ENCODE measurements at places on chromosomes 12 and 14.

DNA sequence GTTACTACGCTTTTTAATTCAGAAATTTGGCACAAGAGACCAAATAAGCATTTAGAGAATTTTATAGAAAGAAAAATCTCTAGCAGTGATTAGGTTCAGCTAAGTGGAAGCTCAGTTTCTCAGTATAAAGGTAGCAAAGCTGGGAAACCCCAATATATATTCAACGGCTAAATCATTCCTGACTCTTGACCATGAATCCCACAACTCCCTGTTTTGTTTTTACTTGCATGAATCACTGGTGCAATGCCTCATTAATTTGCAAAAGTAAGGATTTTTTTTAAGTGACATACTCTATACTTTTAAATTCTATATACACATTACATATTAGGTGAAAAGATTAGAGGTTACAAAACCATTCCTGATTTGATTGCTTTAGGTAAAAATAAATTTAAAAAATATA is 74.3 kb upstream of the PLEKHG7 start:
- no peak for DNase-seq

GRCh38 chr14:73715707-73716106 is 1.5 kb upstream of the PNMA1 start:
- DNase-seq = no peak

- DNase-seq = no peak
Measured at GRCh38 chr14:61625165-61625564, 70.1 kb upstream of the HIF1A start.

GRCh38 chr12:132106921-132107320 is 37.2 kb downstream of the DDX51 start:
- DNase-seq = no peak

DNA sequence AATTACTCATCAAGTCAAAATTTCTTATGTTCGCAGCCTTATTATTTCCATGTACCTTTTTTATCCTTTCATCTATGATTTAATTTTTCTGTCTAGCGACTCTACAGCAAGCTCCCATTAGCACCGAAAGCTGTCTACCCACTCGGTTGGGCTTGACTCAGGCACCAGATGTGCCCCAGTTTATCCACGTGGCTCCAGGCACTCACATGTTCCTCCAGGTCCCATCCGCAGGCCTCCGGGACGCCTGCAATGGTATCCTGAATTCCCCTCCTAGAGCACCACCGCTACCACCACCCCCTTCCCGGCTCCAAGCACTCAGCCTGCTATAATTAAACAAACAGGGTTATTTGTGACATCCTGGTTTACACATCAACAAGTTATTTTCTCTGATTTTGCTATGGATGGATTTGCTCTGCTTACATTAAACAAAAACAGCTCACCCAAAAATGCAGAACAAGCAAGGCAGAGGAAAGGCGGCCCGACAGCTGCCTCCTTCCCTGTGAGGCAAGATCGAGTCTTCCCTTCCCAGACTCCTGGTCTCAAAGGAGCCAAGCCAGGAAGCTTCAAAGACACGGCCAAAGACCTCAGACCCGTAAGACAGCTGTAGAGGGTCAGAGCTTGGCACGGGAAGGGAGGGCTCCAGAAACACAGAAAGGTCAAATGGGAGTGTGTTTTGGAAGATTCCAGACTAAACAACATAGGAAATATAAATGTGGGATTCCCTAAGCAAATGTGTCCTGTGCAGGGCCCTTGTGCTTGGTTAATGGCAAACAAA is 253.8 kb downstream of the TTC8 start:
- DNase-seq = no peak

DNA sequence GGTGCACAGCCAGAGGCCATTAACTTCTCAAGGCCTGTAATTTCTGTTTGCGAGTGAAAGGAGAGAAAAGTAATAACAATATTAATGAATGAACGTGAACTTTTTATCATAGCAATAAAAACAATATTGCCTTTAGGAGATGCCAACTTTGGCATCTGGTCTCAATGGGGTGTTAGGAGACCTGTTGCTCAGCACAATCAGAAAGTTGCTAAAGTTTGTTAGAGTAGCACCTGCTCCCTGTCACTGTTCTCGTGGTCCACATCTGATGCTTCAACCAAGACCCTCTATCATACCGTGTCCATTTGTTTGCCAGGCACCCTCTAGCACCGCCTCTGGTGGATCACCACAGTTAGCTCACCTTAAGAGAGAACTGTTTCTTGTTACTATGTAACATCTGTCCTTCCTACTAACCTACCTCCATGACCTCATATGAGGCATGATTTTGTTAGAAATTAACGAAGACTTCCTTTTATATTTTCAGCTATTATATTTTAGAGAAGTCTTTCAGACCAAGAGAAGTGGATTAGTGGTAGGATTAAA is 12.5 kb upstream of the CLEC4E start:
- no peak for DNase-seq

GRCh38 chr12:92553389-92553788 is 149.4 kb upstream of the PLEKHG7 start:
- peak; percentile 45 for DNase-seq

GRCh38 chr12:46100551-46101484 is 110.4 kb upstream of the SCAF11 start:
- no peak for DNase-seq

- DNase-seq = no peak
Measured at GRCh38 chr12:33317746-33318145, 121.9 kb downstream of the SYT10 start.

DNA sequence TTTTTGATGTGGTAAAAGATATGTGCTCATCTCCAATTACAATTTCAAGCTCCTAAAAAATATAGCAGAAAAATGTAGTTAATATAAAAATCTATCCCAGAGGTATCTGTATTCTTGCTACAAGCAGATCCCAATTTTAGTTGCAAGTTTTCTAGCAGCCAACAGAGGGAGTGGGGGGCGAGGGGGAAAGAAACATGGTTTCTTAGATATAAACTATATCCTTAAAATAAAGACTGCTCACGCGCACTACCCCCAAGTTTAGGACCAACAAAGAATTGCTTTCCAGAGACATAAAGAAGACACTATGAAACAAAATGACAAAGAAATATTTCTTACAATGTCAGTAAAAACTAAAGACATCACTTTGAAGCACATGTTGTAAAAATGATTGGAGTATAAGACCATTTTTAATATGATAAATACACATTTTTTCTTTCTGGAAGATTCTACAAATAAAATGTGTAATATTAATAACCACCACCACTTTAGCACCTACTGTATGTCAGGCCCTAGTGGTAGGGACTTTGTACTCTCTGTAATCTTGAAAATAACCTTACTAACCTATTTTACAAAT is 5.4 kb downstream of the MAGOHB start:
- DNase-seq = no peak

DNA sequence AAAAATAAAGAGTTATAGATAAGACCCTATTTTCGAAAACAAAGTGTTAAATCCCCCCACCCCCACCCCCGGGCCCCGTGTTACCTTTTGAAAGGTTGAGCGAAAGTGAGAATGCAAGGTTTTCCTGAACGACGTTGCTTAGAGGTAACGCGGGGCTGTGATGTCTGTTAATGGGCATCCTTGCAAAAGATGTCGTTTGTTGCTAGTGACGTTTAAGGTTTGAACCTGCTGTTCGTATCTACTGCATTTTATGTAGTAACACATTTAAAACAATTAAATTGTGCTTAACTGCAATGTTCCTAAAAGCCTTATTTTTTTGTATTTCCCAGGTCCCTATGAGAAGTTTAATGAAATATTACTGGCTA is 1.2 kb downstream of the CPSF6 start:
- DNase-seq = peak; percentile 28

GRCh38 chr12:124720681-124721500 is 142.8 kb downstream of the SCARB1 start:
- no peak for DNase-seq

- no peak for DNase-seq
Measured at GRCh38 chr12:3002646-3003045, 43.4 kb downstream of the TEAD4 start.

GRCh38 chr14:99264691-99265450 is 7.1 kb downstream of the BCL11B start:
- no peak for DNase-seq

DNA sequence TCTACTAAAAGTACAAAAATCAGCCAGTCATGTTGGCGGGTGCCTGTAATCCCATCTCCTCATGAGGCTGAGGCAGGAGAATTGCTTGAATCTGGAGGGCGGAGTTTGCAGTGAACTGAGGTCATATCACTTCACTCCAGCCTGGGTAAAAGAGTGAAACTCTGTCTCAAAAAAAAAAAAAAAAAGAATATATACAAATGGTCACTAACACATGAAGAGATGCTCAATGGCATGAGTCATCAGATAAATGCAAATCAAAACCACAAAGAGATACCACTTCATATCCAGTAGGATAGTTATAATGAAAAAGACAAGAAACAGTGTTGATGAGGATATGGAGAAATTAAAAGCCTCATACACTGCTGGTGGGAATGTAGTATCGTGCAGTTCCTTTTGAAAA is 33.6 kb upstream of the METAP2 start:
- DNase-seq = no peak

DNA sequence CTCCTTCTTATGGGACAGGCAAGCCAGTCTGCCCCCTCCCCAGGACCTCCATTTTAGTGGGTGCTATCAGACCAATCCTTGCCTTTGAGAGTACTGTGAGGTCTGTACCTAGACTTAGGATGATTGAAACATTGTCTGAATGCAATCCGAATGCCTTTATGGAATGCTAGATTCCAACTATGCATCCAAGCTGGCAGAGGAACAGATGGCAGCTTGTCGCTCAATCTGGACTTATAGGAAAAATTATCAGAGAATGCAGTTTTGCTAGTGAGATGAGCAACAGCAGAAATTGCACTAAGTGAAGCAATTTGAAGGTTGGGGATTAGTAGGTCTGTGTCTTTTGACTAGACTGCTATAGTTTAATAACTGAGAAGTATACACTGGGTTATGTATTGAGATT is 109.1 kb downstream of the DYRK2 start:
- no peak for DNase-seq

DNA sequence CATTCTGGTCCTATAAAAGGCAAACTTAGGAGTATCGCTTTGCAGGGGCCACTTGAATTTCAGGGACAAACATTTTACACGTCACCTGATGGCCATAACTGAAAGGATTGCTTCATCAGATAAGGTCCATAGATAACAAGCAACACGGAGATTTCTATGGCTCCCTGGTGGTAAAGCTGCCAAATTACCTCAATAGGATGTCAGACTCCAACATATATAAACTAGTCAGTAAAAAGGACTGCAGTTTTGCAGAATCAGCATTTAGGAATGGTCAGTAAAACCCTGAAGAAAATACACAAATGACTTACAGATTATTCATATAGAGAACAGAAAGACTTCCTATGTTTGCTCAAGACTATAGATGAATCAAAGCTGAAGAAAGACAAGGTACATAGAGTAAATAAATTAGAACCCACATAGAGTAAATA is 66.1 kb upstream of the GRIP1 start:
- DNase-seq = no peak

DNA sequence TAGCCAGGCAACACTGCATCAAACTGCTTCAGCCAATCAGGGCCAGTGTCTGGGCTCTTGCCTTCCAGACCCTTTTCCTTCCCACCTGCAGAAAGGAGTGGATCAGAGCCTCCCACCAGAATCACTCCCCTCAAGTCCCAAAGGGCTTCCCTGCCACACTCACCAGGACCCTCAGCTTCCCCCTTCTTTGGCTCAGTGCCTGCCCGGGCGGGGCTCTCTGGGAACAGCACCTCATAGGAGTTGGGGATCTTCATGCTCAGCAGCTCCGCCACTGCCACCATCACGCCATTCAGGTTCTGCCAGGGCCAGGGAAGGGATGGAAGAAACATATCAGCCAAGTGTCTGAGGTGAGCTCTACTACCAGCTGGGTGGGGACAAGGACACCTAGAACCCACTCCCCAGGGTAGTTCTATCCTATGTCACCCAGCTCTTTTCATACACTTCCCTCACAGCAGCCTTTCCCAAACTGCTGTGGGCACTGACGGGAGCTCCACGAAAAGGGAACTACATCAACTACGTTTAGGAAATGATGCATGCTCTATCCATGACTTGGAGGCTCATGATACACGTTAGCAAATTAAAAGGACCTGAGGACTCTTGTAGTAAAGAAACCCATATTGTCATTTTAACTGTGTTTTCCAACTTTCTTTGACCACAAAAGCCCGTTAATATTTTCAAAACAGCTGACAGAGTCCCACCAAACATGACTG is 9.4 kb upstream of the PRKAG1 start:
- no peak for DNase-seq

DNA sequence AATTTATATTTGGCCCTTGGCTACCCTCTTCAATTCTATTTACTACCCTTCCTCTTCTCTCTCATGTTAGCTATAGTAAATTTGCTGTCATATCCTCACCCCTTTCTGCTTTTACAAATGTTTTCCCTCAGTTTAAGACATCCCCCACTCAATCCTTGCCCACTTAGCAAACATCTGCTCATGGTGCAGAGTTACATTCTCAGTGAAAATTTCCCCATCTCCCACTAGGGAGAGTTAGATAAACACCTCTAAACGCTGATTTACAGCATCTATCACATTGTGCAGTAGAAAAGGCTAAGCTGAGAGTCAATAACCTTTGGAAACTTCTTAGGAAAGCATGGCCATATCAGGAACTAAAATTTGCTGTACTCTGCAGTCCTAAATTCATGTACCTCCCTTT is 69.0 kb downstream of the DENND5B start:
- DNase-seq = no peak

DNA sequence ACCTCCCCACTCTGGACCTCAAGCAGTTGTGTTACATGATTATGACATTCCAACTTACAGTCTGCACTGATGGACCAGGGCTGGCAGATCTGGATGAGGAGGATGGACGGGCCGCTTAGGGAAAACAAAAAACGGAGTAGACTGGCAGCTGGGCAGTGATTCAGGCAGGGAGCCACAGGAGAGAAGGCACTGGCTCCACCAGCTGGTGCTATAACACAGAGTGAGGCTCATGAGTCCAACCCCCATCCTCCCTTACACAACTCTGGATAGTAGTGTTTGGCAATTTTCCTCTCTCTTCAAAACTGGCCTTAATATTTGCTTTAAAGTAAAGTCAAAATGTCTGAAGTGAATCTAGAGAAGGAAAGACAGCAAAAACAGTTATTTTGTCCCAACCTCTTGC is 9.7 kb upstream of the RIC8B start:
- no peak for DNase-seq

GRCh38 chr14:51513281-51513680 is 138.4 kb upstream of the FRMD6 start:
- no peak for DNase-seq

- DNase-seq = no peak
Measured at GRCh38 chr12:23947395-23947794, 2.1 kb downstream of the SOX5 start.

DNA sequence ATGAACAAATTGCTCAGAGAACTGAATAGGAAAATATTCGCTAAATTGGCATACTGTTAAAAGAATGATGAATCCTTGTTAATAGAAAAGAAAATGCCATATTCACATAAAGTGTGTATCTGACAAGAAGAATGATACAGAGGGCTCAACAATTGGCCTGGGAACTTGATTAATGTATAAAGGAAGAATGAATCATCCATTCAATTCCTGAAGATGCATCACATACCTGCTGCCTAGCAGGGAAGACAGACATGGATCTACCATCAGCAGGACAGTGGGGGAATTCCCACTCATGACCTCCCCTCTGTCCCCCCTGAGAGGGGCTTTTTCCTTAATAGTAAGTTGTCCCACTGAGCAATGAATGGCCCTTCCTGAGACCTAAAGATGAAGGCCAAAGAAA is 13.5 kb downstream of the PTPN21 start:
- DNase-seq = no peak

- no peak for DNase-seq
Measured at GRCh38 chr12:20426191-20426590, 57.9 kb downstream of the PDE3A start.

Measured in immature natural killer cell (primary cell).